ENCODE measurements at places on chromosomes 7 and 10. TPM values are rescaled to one million over a fixed set of nuclear protein-coding genes. Genes with fewer than 3 reads are reported as not detected.
A peak's percentile ranks its signal among the peaks of the same experiment; 100 is the strongest.

- peaks cover 3% of the 10 kb centered on the region for H3K4me1 ChIP-seq
- H3K36me3 ChIP-seq, result no peaks in the 10 kb centered on the region
- no peak for DNase-seq
- no peak overlapping the region for H3K4me3 ChIP-seq
Observed at GRCh38 chr7:44965937-44966730, 12.7 kb downstream of the MYO1G start.

DNA sequence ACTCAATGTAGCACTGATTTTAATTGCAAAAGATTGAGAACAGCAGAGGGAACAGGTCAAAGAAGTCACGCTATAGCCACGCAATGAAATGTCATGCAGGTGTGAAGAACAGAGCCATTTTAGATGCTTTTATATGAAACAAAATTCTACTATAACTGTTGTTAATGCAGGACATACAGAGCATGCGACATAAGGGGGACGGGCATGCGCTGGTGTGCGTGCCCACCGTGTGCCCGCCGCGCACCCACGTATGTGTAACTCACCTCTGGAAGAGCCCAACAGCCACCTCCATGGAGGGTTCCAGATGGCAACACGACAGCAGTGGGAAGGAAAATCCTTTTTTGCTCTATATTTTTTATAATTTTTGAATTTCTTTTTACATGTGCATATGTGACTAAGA, 410.0 kb upstream of the RNF32 start:
- H3K36me3 ChIP-seq, result no peaks in the 10 kb centered on the region
- H3K27ac ChIP-seq, result no peak overlapping the region
- H3K4me3 ChIP-seq, result no peak overlapping the region
- no peak for DNase-seq

DNA sequence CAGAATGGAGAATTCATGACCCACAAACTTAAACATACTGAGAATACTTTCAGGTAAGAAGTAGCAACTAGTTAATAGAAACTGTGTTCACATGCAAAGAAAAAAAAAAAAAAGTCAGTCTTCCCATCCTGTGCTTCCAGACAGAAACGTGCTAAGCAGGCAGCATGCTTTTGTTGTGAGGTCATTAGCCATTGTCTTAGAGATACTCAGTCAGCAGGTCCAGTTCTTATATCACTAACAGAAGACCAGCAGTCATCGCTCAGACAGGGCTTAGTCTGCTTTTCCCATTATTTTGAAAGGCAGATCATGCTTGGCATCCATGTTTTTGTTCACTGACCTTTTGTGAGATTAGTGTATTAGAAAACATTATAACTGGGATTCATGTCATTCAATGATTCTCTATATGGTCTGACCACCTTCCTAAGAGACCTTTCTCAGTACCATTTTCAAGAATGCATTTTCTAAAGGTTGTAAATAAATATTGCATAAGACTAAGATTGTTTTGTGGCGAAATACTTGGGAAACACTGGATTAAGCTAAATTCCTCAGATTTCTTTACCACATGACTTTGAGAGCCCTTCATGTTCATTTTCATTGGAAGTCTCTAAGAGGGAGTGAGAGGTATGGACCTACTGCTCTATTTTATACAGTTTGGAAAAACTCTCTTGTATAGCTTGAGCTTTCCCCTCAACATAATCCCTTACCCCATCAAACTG, 45.0 kb upstream of the AGBL3 start:
- no peak overlapping the region for H3K27ac ChIP-seq
- H3K36me3 ChIP-seq, result peaks cover 4% of the 10 kb centered on the region
- DNase-seq, result no peak
- H3K4me3 ChIP-seq, result no peak overlapping the region
- H3K27me3 ChIP-seq, result no peaks in the 10 kb centered on the region

The SPAM1 gene
- not detected for total RNA-seq

The ABCC2 gene
- total RNA-seq, result 88.2 TPM

DNA sequence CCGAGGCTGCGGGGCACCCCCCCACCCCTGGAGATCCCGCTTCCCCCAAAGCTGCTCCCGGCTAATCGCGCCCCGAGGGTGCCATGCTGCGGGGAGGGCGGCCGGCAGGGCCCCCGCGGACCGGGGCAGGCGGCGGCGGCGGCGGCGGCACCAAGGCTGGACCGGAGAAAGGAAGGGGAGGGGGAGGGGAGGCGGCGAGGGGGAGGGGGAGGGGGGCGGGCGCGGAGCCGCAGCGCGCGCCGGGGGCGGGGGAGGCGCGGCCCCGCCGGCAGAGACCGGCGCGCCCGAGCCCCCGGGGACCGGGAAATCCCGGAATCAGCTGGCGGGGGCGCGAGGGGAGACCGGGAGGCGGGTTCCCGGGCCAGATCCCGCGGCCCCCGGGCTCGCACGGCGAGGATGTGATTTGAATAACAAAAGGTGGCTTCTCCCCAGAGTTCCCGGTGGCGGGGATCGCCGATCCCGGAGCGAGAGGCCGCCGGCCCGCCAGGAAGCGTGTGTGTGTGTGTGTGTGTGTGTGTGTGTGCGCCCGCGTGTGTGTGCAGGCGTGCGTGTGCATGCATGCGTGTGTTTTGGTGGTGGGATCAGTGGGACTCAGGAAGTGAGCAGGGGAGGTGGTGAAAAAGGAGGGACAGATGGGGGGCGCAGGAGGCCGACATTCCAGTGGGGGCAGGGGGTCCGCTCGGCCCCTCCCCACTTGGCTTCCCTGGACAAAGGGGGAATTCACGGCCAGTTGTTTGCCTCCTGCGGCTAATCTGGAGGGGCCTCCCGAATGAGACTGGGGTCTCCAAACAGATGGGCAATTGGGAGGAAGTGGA, 99.5 kb downstream of the HIP1 start:
- peaks cover 15% of the 10 kb centered on the region for H3K4me1 ChIP-seq
- H3K36me3 ChIP-seq, result no peaks in the 10 kb centered on the region
- no peak for DNase-seq
- peak overlapping the region; percentile 48 for H3K27ac ChIP-seq
- H3K4me3 ChIP-seq, result peak overlapping the region; percentile 63

The SH2D4B gene
- 0.22 TPM for total RNA-seq

DNA sequence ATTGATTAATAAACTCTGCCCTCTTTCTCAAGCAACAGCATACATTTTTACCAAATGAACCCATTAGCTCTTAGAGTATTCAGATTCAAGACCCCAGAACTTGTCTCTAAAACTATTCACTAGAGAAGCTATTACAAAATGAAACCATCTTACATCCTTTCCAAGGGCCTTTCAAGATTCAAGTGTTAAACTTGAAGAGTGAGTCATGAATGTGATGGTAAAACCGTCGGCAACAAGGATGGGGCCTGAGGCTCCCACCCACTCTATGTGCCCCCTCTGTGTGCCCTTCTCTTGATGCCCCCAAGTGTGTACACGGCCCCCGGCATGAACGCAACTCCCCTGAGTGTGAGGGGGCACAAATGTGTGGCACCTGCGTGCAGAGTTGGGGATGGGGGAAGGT, 46.4 kb downstream of the SFMBT2 start:
- DNase-seq, result no peak
- no peaks in the 10 kb centered on the region for H3K27me3 ChIP-seq
- H3K4me1 ChIP-seq, result no peaks in the 10 kb centered on the region
- H3K36me3 ChIP-seq, result no peaks in the 10 kb centered on the region
- no peak overlapping the region for H3K27ac ChIP-seq

DNA sequence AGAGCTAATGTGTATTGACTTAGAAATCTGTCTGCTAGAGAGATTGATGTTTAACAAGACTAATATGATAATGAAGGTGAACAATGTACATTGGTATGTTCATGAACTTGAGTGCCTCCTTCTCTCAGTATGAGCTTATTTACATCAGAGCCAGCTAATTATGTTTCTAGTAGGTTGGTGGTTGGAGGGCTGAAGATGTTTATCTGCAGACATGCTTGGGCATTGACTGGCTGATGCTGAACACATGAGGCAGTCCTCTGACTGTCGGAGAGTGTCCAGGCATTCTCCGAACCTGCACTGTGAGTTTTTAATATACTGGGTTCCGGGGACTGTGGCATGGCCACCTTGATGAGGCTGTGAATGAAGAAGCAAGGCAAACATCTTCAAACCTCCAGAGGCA, 47.5 kb downstream of the BMPER start:
- no peak for DNase-seq
- no peak overlapping the region for H3K4me3 ChIP-seq
- H3K4me1 ChIP-seq, result no peaks in the 10 kb centered on the region
- no peaks in the 10 kb centered on the region for H3K36me3 ChIP-seq
- H3K27ac ChIP-seq, result no peak overlapping the region

The ADAM22 gene
- total RNA-seq, result 10.0 TPM

The PRPF18 gene
- 16.2 TPM for total RNA-seq

The SFTPA2 gene
- 6.9 TPM for total RNA-seq

The VPS37D gene
- 9.5 TPM for total RNA-seq

The LRRC61 gene
- 12.0 TPM for total RNA-seq

DNA sequence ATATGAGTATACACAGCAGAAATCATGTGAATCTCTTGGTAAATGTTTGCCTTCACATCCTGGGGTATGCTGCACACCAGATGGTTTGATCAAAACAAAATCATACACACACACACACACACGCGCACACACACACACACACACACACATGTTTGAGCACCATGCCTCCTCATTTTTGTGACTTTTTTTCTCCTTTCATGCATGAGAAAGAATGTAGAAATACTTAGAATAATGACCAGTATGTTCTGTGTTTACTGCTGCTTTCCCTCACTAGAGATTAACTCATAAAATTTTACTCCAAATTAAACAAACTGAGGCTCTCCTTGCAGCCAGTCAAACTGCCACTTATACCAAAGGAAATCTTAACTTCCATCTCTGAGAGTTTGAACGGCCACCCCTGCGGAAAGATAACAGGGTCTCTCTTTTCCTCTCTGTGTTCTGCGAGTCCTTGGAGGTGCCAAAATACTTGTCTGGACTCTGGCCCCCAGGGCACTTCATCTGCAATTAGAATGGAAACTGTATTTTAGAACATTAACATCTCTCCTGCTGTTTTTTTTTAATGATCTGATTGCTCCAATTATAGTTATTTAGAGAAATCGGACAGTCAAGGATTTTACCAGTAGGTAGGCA, 320.8 kb upstream of the NFE2L3 start:
- H3K4me1 ChIP-seq, result no peaks in the 10 kb centered on the region
- H3K4me3 ChIP-seq, result no peak overlapping the region
- H3K36me3 ChIP-seq, result no peaks in the 10 kb centered on the region
- no peak overlapping the region for H3K27ac ChIP-seq
- no peak for DNase-seq

The CYP2W1 gene
- not detected for total RNA-seq

The ITIH5 gene
- total RNA-seq, result not detected

The NPC1L1 gene
- 0.15 TPM for total RNA-seq

DNA sequence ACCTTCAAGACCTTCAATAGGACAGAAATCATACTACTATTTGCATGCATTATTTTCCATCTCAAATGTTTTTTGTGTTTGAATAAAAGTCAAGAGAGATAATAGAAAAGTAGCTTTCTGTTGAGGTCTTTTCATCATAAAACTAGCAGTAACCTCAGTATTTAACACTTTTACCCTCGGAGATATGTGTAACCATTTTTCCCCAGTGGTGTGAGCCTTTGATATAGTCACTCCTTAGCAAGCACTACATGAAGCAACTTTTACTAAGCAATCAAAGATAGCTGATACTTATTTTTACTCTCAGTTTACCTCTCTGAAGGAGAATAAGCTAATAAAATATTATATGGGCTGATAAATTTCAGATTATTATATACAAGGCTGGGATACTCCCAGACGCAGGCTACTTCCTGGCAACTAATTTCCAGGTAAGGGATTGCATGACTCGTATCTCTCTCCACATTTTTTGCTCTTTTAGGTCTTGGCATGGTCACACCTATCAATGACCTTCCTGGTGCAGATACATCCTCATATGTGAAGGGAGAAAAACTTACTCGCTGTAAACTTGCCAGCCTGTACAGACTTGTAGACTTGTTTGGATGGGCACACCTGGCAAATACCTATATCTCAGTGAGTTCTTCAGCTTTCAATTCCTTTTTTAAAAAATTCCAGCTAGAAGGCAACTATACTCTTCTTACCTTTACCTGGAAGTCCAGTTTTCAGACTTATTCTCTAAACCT, 91.5 kb upstream of the MXI1 start:
- no peak for DNase-seq
- no peaks in the 10 kb centered on the region for H3K36me3 ChIP-seq
- no peak overlapping the region for H3K4me3 ChIP-seq

The C7orf57 gene
- 0.15 TPM for total RNA-seq

The CALML3 gene
- total RNA-seq, result not detected

DNA sequence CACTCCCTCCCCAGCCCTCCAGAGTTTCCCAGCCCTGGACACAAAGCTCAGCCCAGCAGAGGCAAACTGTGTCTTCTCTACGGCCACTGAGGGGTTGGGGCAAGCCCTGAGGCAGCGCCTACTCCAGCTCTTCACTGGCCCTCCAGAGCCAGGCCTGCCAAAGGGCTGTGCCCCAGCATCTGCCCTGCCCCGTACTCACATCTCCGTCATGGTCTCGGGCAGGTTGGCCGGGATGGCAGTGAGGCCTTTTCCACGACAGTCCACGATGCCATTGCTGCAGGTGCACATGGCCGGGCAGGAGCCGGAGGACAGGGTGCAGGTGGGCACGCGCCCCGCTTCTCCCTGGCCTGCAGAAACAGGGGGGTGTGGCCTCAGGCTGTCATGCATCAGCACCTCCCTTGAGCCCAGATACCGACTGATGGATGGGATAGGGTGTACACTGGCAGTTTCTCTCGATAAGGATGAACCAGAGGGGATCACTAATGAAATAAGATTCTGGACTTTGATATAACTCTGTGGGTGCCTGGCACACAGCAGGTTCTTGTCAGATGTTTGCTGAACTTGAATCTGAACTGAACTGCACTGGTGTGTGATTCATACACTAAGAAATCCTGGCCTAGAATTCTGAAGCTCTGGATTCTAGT, 125.2 kb downstream of the SLIT1 start:
- no peak for DNase-seq
- no peak overlapping the region for H3K27ac ChIP-seq
- no peaks in the 10 kb centered on the region for H3K4me1 ChIP-seq

DNA sequence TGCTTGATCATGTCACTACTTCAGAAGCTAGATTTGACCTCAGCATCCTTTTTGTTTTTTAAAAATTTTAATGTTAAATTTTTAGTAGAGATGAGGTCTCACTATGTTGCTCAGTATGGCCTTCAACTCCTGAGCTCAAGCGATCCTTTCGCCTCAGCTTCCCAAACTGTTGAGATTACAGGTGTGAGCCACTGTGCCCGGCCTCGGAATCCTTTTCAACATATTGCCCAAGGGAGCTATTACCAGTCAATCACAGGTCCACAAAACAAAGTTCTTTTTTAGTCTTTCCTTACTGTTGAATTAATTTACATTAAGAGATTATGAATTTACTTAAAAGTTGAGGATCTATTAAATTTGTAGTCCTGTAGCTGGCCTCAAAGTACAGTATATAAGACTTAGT, 37.7 kb downstream of the CCSER2 start:
- H3K4me1 ChIP-seq, result no peaks in the 10 kb centered on the region
- no peak overlapping the region for H3K27ac ChIP-seq
- no peaks in the 10 kb centered on the region for H3K36me3 ChIP-seq
- no peak for DNase-seq
- H3K4me3 ChIP-seq, result no peak overlapping the region
- H3K27me3 ChIP-seq, result no peaks in the 10 kb centered on the region
